ENCODE measurements at places on chromosomes 12 and 14.

GRCh38 chr14:75542588-75543091, 20.4 kb downstream of the BATF start:
- DNase-seq = no peak

DNA sequence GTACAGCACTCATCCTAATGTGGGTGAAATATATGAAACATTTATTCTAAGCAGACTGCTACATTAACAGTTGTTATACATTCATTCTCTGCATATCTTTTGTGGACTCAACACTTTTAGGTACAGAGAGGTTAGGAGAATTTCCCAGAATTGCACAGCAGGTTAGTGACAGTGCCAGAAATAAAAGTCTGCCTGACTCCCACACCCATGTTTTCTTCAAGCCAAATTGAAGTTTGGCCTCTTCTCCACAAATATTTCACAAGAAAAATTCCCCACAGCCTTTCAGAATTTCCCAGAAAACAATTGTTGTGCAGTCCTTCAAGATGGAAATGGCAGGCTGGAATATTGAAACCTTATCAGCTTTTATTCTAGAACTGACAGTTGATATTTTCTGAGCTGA, 464.8 kb downstream of the RAD51B start:
- no peak for DNase-seq

GRCh38 chr12:120843472-120843871, 60.7 kb downstream of the SPPL3 start:
- no peak for DNase-seq

DNA sequence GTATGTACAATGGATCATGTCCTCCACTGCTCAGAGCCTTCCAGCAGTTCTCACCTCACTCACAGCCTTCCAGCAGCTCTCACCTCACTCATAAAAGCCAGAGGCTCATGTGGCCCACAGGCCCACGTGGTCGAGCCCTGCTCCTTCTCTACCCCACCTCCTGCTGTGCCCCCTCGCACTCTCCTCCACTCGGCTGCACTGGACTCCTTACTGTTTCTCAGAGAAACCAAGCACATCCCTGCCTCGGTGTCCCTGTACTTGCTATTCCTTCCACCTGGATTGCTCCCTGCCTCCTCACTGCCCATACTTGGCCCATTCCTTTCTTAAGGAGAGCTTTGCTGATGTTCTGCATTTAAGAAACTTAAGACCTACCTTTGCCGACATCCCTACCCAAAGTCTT, 219.7 kb downstream of the ZFP36L1 start:
- no peak for DNase-seq

GRCh38 chr14:78508023-78508422, 337.9 kb downstream of the NRXN3 start:
- no peak for DNase-seq

GRCh38 chr12:111450676-111451075, 45.0 kb downstream of the SH2B3 start:
- no peak for DNase-seq

- DNase-seq = no peak
These were observed 988.4 kb downstream of the FLRT2 start for GRCh38 chr14:86518298-86518697.

Measured in NCI-H1436 (cell line).